ENCODE measurements at places on chromosomes 7 and 10.

- no peak for DNase-seq
These were observed 21.6 kb downstream of the NT5C3A start for GRCh38 chr7:33040803-33041516.

- no peak for DNase-seq
These were observed 23.0 kb upstream of the AFAP1L2 start for GRCh38 chr10:114427124-114427852.

- DNase-seq, result no peak
These were observed 32.9 kb downstream of the PHTF2 start for GRCh38 chr7:77831481-77831880.

DNA sequence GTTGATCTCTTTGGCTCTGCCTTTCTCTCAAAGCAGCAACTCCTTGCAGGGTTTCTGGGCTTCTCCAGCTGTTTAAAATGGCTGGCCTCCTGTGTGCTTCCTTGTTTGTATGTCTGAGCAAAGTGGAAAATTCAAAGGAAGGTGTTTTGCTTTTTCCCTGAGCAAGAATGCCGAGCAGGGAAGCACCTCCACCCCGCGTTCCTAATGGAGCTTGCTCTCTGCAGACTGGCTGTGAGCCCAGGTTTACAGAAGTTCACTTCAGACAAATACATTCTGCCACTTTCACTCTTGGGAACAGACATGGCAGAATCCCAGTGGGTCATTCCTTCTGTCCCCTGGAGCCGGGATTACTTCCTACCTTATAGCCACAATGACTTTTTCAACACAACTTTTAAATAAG, 181.8 kb upstream of the AGK start:
- DNase-seq, result peak; percentile 6

- DNase-seq, result no peak
These were observed 41.8 kb upstream of the ELN start for GRCh38 chr7:73986158-73986631.

DNA sequence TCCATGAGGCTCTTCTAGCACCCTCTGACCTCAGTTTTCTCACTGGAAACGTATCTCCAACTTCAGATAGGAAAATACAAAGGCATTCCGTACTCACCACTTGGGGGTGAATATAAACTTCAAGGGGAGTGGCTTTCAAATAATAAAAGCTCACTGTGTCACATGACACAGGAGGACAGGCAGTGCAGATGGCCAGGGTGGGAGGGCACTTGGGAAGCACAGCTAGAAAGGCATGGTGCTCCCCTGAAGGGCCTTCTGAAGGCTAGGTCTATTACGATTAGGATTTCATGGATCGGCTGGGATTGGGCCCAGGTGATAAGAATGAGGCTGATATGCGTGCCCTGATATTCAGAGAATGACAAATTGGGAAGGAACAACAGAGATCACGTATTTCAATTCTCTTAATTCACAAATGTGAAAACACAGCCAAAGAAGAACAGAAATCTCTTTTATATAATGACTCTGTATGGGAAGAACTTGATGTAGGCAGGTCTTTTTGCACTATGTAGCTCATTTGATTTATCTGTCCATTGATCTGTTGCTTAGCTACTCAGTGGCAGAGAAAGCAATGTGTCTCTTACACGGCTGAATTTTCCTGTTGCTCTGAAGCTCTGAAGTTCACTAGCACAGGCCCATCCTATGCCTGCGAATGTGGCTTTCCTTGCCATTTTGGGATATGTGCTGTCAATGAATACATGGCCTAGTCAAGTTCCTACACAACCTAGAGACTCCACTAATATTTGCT, 83.0 kb downstream of the BEND7 start:
- DNase-seq, result no peak

GRCh38 chr10:66639371-66639770, 286.5 kb upstream of the LRRTM3 start:
- no peak for DNase-seq

- DNase-seq, result no peak
These were observed 39.0 kb downstream of the PPP1R3C start for GRCh38 chr10:91593834-91594233.

DNA sequence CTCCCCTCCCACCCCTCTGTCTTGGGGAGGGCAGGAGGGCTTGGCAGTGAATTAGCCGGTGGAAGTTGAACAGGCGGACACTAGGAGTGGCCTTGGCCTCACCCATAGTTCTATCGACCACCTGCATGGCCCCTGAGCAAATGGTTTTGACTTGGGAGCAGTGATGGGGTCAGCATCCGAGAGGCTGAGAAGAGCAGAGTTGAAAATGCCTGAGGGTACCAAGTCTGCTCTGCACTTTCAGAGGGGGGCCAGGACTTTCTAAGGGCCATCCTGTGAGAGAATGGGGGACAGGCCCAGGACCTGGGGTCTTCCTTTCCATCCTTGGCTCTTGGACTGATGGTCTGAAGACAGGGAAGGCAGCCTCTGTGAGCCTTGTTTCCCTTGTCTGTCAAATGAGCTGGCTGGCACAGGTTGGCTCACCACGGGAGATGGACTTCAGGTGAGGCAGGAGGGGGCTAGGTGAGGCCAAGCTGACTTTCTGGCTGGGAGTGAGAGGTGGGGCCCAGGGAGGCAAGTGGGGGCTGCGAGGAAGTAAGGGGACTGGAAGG, 29.4 kb downstream of the CDH23 start:
- no peak for DNase-seq

DNA sequence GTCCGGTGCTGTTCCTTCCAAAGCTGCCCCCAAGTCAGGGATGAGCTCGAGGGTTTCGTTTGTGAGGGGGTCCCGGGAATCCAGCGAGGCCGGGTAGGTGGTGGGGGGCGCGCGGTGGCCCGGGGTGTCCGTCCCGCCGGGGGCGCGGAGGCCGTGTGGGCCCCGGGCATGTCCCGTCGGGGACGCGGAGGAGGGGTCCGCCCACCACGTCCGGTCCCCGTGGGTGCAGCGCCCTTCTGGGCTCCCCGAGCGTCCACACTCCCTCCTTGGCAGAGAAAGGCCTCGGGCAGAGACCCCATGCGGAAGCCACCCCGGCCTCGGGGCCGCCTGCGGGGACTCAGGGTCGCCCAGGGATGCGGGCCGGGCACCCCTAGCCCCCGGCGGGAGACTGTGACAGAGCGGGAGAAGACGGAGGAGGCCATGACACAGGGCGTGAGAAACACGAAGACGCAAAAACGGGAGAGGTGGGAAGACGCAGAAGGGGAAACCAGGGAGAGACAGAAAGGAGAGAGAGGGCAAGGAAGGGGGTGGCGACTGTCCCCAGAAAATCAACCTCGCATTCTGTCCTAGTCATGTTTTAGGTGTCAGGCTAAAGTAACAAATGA, 640 bp upstream of the ZNF425 start:
- DNase-seq, result peak; percentile 25

- no peak for DNase-seq
These were observed 223.0 kb downstream of the AHR start for GRCh38 chr7:17521437-17521836.

GRCh38 chr10:80739963-80740715, 202.4 kb downstream of the SH2D4B start:
- DNase-seq, result no peak

DNA sequence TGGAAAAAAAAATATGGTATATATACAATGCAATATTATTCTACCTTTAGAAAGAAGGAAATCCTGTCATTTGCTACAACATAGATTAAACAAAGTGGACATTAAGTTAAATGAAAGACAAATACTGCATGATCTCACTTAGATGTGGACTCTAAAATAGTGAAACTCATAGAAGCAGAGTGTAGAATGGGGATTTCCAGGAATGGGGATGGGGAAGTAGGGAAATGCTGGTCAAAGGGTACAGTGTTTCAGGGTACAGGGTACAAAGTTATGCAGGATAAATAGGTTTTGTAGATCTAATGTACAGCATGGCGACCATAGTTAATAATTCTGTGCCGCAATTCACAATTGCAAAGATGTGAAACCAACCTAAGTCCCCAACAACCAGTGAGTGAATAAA, 385.5 kb downstream of the SFMBT2 start:
- no peak for DNase-seq

DNA sequence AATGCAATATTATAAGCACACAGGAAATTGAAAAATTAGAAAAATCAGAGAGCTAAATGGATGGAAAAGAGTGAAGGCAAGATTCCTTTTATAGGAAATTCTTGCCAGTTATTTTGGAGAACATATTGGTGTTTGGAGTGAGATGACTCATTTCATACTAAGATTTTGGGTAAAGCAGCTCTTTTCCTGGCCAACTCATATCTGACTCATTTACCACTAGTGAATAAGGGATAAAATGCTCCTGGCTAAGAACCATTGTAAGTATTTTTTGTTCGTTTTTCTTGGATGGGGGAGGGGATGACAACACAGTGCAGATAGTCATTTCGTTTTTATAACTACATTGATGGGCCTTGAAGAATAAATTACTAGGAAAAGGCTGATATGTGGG, 139.3 kb downstream of the TWIST1 start:
- DNase-seq, result no peak

DNA sequence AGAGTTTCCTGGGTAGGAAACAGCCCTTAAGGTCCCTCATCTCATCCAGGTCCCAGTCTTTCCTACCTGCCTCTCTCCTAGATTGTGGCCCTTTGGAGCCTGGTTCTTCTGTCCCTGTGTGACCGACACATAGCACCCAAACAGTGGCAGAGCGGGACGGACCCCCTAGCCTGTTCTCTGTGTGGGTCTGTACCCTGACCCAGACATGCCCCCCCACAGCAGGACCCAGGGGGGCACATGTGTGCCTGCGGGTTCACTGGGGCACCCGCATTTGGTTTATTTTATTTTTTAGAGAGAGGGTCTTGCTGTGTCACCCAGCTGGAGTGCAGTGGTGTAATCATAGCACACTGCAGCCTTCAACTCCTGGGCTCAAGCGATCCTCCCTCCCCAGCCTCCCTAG, 11.5 kb downstream of the LIMK1 start:
- no peak for DNase-seq

- no peak for DNase-seq
These were observed 65.1 kb downstream of the PAXIP1 start for GRCh38 chr7:154937837-154938236.

- peak; percentile 12 for DNase-seq
These were observed 11.9 kb upstream of the OPALIN start for GRCh38 chr10:96370584-96371157.

- no peak for DNase-seq
These were observed 78.9 kb downstream of the UNCX start for GRCh38 chr7:1311406-1312135.

DNA sequence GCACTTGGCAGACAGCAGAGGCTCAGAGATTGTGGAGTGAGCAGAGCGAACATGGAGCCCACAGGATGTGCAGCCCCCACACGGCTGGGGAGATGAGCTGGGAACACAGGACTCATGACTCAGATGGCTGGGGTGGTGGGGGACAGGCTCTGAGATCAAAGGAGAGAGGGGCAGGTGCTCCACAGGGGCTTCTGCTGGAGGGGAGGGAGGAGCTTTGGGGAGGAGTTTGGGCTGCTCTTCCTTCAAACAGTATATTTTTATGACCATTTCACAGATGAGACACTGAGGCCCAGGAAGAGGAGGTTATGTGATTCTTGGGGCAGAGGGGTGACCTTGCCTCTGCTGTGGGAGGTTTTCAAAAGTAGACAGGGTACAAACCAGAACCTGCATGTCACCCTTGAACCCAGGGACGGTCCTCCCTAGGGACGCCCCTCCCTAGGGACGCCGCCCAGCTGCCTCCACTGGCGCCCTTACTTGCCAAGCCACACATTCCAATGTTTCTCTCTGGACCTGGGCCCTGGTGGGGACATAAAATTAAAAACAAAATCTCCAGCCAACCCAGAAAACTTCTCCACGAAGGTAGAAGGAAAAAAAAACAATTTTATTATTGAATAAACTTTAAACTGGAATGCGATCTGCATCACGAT, 981 bp upstream of the CRYGN start:
- no peak for DNase-seq

- no peak for DNase-seq
These were observed 34.9 kb upstream of the CNPY1 start for GRCh38 chr7:155581107-155581830.

GRCh38 chr10:75407713-75408508, 6.3 kb upstream of the ZNF503 start:
- DNase-seq, result no peak

- DNase-seq, result peak; percentile 42
These were observed 68.5 kb upstream of the EEPD1 start for GRCh38 chr7:36084485-36085091.

GRCh38 chr7:27316311-27316710, 73.7 kb downstream of the EVX1 start:
- DNase-seq, result no peak

DNA sequence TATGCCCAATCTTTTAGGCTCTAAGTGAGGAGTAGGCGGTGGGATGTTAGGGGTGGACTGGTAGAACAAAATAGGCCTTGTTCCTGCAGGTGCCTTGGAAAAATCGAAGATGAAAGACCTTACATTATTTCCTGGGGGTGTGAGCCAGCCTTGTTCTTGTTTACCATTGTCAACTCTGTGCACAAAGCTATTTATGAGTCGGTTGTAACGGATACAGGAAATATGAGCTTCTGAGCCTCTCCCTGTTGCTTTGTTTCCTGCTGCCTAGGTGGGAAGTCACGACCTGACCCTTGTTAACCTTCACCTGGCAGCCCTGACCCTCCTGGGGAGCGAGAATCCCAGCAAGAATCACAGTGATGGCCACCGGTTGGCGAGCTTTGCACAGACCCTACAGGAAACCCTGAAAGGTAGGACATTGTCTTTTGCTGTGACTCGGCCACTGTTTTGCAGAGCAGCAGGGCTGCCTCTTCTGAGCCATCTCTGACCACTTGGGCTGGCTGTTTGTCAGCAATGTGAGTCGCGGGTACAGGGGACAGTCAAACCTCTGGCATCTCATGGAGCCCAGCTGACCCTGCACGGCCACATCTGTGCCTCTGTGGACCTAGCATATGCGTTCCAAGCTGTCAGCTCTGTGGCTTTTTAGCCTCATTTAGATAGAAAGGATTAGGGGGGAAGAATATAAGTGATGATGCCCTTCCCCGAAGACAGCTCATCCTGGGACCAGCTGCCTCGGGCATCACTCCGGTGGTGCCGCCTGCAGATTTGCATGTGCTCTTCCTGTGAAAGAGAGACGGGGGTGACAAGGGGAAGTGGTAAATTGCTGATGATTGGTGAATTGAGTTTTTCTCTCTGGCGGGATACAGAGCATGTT, 102.1 kb upstream of the ANLN start:
- DNase-seq, result no peak

- no peak for DNase-seq
These were observed 44.7 kb upstream of the TMEM213 start for GRCh38 chr7:138753150-138753518.

DNA sequence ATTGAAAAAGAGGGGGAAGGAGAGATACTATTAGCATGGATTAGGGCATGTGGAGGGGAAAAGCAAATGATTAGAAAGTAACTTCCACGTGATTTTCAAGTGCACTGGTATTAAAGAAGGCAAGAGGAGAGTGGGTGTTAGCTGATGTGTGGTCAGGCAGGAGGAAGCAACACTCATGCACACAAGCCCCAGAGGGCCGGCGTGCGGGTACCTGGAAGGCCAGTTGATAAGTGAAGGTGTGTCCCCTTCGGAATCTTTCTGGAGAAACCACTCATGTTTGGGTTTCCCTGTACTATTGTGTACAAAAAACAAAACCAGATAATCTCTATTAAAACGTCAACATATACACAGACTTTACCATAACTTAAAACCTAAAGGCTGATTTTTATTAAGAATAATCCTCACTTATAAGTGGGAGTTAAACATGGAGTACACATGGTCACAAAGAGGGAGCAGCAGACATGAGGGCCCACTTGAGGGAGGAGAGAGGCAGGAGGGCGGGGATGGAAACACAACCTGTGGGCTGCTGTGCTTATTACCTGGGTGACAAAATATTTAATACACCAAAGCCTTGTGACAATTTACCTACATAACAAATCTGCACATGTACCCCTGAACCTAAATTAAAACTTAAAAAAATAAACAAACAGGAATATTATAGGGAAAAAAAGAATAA, 98.9 kb downstream of the SVIL start:
- DNase-seq, result no peak

Measured in NCI-H1092 (cell line).